Activated naive CD8-positive, alpha-beta T cell treated with anti-CD3 and anti-CD28 coated beads, Interleukin-2, amount 10 ng/mL, durations not matched to agents 7 days and 5 days (primary cell): ENCODE measurements at places on chromosomes 13 and 19. TPM values are rescaled to one million over a fixed set of nuclear protein-coding genes. Genes with fewer than 3 reads are reported as not detected.
A peak's percentile ranks its signal among the peaks of the same experiment; 100 is the strongest.

GRCh38 chr13:109781384-109782065 lies 4.9 kb downstream of the IRS2 start:
- DNase-seq, result no peak

DNA sequence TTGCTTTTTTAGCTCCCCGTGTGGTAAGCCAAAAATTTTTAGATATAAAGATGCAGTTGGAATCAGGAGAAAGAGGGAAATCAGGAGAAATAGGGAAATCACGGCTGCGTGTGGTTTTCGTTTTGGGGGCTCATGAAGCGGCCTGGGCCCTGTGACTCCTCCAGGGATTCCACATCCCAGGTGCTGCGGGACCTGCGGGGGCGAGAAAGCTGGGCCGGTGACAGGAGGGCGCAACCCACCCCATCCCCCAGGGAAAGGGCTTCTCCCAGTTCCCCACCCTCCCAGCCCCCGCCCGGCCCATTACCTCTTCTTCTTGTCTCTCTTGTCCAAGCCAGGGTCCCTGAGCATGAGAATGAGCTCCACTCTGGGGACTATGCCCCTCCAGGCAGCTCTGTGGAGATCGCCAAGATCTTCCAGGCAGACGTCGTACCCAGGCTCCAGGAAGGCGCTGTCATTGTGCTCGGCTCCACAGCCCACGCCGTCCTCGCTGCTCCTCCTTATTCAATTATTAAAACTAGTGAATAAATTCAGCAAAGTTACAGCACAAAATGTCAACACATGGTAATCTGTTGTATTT lies 111.0 kb downstream of the MRPL57 start:
- no peak for DNase-seq

DNA sequence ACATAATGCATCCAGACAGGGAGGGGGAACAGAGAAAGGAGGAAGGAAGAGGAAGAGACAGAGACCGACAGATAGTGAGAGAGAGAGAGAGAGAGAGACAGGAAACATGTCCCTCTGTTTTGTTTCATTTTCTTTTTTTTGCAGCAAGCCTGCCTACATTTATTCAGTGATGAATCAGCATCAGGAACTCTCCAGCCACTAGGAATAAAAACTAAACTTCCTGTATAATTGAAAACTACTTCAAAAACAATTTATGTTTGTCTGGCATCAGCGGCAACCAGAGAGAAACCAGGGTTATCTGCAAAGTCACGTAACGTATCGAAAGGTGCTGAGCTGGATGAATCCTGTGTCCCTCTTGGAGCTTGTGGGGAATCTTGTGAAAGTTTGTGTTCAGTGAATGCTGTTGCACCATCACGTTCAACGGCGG lies 148.6 kb upstream of the SOX21 start:
- peak; percentile 29 for DNase-seq

- no peak for DNase-seq
Measured at GRCh38 chr13:21012211-21012610, 49.2 kb downstream of the LATS2 start.

DNA sequence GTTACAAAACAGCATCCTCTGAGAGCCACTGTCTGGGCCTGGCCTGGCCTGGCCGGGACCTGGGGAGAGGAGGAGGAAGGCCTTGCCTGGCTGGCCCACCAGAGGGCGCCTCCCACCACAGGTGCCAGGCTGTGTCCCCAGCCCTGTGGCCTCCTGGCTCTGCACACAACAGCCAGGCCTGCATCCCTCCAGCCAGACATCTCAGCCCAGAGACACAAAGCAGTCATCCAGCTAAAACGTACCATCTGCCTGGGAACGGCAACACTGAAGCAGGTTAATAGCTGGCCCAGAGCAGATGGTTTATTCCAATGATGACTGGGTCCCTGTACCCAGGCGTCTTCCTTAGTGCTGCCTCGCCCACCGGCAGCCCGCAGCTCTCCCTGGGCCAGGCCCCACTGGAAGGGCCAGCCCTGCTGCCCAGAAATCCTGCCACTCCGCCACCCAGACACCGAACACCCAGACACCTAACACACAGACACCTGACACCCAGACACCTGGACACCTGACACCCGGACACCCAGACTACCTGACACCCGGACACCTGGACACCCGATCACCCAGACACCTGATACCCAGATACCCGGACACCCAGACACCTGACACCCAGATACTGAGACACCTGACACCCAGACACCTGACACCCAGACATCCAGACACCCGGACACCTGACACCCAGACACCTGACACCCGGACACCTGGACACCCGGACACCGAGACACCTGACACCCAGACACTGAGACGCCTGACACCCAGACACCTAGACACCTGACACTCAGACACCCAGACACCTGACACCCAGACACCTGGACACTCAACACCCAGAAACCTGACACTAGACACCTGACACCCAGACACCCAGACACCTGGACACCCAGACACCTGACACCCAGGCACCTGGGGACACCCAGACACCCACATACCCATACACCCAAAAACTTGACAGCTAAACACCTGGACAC lies 20.1 kb downstream of the C19orf12 start:
- peak; percentile 90 for DNase-seq

DNA sequence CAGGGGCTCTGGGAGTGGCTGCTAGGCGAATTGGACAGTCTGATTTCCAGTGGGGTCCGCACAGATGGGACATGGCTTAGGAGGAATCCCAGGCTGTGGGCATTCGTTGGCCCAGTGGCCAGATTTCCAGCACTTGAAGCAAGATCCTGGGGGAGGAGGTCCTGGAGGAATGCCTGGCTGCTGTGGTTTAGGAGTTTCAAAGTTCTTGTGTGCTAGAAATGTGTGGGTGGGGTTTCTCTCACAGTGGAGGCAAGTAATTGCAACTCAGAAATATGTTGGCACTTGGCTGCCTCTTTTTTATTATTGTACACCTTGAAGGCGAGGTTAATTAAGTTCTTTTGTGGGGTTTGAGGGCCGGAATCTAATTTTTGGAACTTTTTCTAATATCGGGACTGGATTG lies 17.1 kb downstream of the IGFL3 start:
- no peak for DNase-seq

GRCh38 chr13:110471833-110472162 lies 89.7 kb downstream of the RAB20 start:
- DNase-seq, result no peak

GRCh38 chr19:48398375-48399235 lies 5.1 kb downstream of the GRIN2D start:
- DNase-seq, result peak; percentile 93

DNA sequence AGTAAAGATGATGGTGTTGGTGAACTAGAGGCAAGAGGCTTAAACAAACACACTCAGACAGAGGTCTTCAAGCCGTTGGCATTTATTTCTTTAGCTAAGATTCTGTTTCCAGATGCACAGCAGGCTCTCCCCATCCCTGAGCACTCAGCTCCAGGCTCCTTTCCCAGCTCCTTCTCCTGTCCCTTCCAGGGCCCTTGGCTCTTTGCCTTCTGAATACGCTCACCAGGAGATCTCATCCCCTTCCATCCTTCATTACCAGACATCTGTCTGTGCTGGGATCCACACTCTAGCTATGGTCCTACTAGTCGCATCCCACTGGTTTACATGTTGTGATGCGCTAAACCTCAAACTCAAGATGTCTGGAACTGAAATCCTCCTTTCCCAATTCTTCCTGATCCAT lies 25.3 kb upstream of the DOCK9 start:
- DNase-seq, result no peak

WDR87 gene
- not detected for total RNA-seq

DNA sequence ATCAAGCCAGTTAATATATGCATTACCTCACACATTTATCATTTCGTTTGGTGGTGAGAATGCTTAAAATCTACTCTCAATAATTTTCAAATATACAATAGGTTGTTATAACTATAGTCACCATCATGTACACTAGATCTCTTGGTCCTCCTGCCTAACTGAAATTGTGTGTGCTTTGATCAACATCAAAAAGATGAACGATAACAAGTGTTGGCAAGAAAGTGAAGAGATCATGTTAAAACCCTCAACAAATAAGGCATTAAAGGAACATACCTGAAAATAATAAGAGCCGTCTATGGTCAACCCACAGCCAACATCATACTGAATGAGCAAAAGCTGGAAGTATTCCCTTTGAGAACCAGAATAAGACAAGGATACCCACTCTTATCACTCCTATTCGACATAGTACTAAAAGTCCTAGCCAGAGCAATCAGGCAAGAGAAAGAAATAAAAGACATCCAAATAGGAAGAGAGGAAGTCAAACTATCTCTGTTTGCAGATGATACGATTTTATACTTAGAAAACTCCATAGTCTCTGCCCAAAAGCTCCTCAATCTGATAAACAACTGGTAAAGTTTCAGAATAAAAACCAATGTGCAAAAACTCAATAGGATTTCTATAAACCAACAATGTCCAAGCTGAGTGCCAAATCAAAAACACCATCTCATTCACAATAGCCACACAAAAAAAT lies 27.9 kb upstream of the OR10H1 start:
- DNase-seq, result no peak

MIDN gene
- 80.7 TPM for total RNA-seq
